SK-N-SH treated with all-trans-retinoic acid at 6 μM for 48 hours (cell line): ENCODE measurements at places on chromosomes 2 and 18.

DNA sequence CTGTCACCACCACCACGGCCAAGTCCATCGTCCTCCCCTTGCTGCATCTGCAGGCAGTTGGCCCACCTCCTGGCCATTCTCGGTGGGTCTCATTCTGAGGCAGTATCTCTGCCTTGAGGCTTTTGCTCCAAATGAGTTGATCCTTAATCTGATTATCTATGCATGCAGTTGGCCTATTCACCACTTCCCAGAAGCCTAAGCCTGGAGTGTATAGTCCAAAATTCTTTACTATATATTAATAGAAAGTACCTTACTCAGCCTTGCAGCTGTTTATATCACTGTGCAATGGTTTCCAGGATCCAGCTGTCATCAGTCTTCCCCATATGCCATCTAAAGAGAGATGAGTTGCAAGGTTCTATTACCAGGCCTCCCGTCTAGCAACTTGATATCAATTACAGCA, 292.4 kb downstream of the SS18 start:
- no peak for ATAC-seq

- ATAC-seq, result peak; percentile 75
These were observed 629.9 kb downstream of the NRXN1 start for GRCh38 chr2:50401772-50402653.

GRCh38 chr2:134785659-134786430, 52.6 kb upstream of the ACMSD start:
- no peak for ATAC-seq

DNA sequence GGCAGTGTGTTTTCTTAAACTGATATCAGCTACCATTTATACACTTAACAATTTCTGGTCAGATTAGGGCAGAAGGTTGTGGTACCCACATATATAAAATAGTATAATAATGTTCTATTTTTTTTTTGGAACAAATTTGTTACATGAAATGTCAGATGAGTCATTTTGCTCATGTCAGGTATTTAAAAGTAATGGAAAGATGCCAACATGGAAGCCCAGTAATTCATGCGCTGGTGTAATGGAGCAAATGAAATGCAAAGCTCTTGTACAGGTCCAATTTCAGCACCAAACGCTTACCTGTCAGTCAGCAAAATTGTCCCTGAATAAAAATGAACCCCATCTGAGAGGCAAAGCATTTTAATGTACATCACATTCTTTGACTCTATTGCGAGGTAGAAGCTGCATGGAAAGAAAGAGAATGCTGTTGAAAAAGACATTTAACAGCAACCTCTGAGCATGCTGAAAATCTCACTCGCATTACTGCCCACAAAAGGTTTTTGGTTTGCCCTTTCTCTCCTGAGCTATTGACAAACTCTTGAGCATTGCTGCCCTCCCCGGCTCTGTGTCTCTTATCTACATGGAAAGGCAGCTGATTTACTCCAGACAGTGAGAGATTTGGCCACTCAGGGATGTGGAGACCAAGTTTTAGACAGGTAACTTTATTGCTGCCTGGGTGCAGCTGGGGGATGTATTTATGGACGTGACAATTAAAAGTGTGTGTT, 217.5 kb downstream of the CAMKMT start:
- no peak; the same call in 2 of the 3 replicates for ATAC-seq

- ATAC-seq, result no peak
These were observed 37.6 kb downstream of the ALPK2 start for GRCh38 chr18:58591286-58591685.

DNA sequence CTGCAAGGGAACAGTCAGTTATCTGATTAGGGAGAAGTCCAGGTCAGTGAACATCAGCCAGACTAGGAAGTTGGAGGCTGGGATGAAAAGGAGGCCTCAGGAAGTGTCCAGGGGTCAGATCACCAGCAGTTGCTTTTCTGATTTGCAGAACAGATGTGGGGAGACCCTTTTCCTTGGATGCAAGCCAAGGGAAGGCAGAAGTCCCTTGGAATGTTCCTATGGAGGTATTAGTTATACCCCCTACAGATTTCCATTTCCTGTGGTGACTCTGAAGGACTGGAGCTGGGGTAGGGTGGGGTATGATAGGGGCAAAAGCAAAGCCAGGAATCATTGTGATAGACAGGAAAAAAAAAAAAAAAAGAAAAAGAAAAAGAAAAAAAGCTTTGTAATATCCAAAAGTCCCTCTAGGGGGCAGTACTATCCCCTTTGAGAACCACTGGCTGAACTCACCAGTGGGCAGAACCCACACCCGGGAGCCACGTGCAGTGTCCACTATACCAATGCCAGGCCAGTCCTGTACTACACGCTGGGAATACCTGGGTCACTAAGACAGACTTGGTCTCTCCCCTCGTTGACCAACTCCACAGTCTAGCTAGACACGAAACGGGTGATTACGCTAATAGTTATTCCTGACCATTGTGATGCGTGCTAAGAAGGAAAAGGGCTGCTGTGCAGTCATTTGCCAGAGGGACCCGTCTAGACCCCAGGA, 7.4 kb downstream of the DYSF start:
- peak; percentile 48; the same call in 2 of the 3 replicates for ATAC-seq
